Sigmoid colon (tissue), 7 donors: ENCODE measurements at places on chromosomes 5 and 9. TPM values are rescaled to one million over a fixed set of nuclear protein-coding genes. Genes with fewer than 3 reads are reported as not detected.

GRCh38 chr5:150122536-150123481 is 32.8 kb downstream of the PDGFRB start:
- H3K4me1 ChIP-seq = no peaks in the 10 kb centered on the region
- H3K27me3 ChIP-seq = no peaks in the 10 kb centered on the region
- no peak overlapping the region for H3K4me3 ChIP-seq
- no peak for DNase-seq
- H3K36me3 ChIP-seq = peaks cover 45% of the 10 kb centered on the region

FAM169A gene
- polyA plus RNA-seq = 1.4 TPM

MEGF10 gene
- polyA plus RNA-seq = 0.29 TPM

DNA sequence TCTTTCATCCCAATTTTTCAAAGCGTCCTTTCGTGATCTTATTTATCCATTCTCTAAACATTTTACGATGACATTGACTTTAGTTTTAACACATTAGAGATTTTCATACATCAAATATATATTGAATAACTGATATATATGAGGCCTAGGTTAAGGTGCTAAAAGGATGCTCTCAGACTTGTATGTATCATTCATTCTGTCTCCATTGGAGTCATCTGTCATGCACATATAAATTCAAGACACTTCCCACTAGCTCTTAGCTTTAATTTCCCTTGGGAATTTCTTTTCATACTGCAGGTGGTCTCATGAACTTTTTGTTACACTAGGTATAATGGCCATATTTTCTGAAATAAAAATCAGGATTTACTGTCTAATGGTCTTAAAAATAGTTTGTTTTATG is 635.8 kb upstream of the C9orf72 start:
- no peaks in the 10 kb centered on the region for H3K36me3 ChIP-seq
- no peaks in the 10 kb centered on the region for H3K27me3 ChIP-seq
- H3K4me1 ChIP-seq = peaks cover 13% of the 10 kb centered on the region
- DNase-seq = no peak
- H3K4me3 ChIP-seq = no peak overlapping the region

DNA sequence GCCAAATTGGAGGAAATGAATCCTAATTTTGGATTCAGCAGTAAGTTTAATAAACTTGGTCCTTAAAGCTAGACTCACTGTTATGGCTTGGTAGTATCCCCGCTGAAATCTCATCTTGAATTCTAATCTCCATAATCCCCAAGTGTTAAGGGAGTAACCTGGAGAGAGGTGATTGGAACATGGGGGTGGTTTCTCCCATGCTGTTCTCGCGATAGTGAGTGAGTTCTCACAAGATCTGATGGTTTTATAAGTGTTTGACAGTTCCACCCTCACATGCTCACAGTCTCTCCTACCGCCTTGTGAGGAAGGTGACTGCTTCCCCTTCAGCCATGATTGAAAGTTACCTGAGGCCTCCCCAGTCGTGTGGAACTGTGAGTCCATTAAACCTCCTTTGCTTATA is 824.5 kb upstream of the WWC1 start:
- H3K36me3 ChIP-seq = no peaks in the 10 kb centered on the region
- H3K27me3 ChIP-seq = no peaks in the 10 kb centered on the region
- no peak overlapping the region for H3K4me3 ChIP-seq
- DNase-seq = no peak

CTSV gene
- not detected for polyA plus RNA-seq

DNA sequence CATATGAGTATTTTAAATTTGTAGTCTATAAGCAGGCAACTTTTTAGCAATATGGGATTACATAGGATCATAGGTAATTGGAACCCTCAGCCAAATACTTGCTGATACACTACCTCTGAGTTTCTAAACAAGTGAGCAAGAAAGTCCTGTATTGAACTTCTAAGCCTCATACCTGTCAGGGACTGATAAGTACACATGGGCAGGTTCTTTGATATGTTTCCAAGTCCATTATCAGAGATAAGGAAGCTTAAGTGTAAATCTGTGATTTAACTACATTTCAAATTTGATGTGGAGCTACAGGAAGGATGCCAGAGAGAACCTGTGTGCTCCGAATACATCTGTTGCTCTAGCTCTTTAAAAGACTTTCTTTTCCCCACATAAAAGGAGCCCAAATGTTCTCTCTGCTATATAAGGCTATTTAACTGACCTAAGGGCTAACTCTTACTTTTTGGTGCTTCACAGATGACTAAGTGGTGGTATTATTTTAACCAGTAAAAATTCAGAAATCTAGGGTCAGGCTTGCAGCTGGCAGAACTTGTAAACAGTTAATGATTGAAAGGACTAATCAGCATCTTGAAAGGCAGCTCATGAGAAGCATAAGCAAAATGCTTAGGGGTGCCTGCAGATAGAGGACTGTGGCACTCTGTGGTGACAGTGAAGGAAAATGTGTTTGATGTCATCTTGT is 228.6 kb downstream of the NR3C1 start:
- no peak for DNase-seq
- H3K27me3 ChIP-seq = no peaks in the 10 kb centered on the region
- H3K36me3 ChIP-seq = no peaks in the 10 kb centered on the region
- H3K4me3 ChIP-seq = no peak overlapping the region

DNA sequence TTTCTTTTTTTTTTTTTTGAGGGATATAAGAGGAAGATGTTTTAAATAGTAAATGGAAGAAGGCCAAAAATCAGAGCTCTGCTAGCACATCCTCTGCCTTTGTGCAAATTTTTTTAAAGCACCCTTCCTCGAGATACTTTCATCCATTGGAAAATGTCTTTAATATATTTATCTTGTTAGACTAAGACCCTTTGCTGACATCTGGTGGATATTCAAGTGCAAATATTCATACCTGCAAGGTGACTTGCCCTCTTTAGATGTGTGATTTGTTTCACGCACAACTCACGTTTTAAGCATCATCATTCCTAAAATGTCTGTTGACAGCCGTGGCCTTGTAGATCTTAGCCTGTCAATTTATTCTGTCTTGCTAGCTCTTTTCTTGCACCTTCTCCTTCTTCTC is 258.5 kb downstream of the AGTPBP1 start:
- no peak overlapping the region for H3K27ac ChIP-seq
- DNase-seq = no peak
- no peaks in the 10 kb centered on the region for H3K27me3 ChIP-seq
- no peak overlapping the region for H3K4me3 ChIP-seq
- no peaks in the 10 kb centered on the region for H3K4me1 ChIP-seq

DNA sequence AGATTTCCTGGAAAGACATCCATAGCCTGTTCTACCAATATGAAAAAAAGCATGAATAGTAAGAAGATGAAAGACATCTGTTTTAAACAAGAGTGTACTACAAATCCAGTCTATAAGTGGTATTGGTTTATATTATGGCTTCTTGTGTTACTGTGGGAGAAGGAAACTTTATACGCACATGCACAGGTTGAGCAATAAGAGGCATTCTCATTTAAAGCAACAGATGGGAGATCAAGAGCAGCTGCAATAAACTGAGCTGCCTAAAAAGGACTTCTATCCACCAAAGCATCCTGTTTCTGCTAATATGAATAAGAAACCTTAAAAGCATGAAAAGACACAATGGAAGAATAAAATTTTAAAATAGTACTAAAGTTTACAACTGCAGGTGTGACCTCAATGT is 8.6 kb upstream of the PCDHB1 start:
- no peak overlapping the region for H3K27ac ChIP-seq
- no peak overlapping the region for H3K4me3 ChIP-seq
- no peaks in the 10 kb centered on the region for H3K36me3 ChIP-seq
- peaks cover 22% of the 10 kb centered on the region for H3K27me3 ChIP-seq
- no peak for DNase-seq
- peaks cover 15% of the 10 kb centered on the region for H3K4me1 ChIP-seq

MTRR gene
- polyA plus RNA-seq = 22.5 TPM

GFPT2 gene
- 1.2 TPM for polyA plus RNA-seq

IPPK gene
- polyA plus RNA-seq = 7.8 TPM

DNA sequence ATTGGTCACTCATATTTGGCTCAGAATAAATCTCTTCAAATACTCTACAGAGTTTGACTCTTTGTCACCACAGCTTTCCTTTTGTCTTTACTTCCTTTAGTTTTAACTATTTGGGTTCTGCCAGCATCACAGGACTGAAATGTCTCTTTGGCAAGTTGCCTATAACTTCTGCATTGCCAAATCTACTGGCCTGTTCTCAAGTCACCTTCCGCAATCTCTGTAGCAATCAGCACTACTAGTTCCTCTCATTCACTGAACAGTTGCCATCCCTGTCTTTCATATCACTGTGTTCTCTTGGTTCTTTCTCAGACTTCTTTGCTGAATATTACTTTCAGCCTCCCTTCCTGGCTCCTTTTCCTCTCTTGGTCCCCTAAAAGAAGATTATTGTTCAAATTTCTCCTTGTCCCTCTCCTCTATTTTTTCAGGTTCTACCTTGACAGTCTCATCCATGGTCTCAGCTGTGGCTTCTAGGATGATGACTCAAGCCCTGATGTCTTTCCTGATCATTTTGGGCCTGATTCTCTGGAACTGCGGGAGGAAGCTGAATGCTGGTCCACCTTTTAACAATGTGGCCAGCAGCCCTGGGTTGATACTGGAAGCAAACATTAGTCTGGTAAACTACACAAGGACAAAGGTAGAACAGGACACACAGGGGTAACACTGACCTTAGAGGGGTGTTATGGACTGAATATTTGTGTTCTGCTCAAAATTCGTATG is 44.0 kb upstream of the LIFR start:
- no peaks in the 10 kb centered on the region for H3K36me3 ChIP-seq
- no peak overlapping the region for H3K27ac ChIP-seq
- no peaks in the 10 kb centered on the region for H3K4me1 ChIP-seq
- H3K4me3 ChIP-seq = no peak overlapping the region

GRCh38 chr5:82850393-82850792 is 226.8 kb downstream of the TMEM167A start:
- no peak for DNase-seq
- H3K36me3 ChIP-seq = no peaks in the 10 kb centered on the region
- H3K27ac ChIP-seq = no peak overlapping the region
- H3K27me3 ChIP-seq = no peaks in the 10 kb centered on the region

DNA sequence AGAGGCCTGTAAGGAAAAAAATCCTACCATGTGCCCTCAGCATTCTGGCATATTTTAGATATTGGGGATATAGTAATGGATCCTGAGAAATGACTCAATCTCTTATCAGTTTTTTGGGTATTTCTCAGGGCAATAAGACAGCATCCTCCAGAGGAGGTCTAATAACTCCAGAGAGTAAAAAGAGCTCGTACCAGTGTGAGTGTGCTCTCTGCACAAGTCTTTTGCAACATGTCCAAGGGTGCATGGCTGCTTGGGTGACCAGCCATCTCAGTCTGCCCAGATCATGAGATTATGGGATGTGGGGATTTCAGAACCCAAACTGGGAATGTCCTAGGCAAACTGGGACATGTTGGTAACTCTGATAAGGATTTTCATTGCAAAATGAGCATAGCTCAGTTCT is 15.3 kb downstream of the ASPN start:
- DNase-seq = no peak
- H3K4me1 ChIP-seq = peaks cover 31% of the 10 kb centered on the region
- H3K27me3 ChIP-seq = no peaks in the 10 kb centered on the region
- H3K36me3 ChIP-seq = no peaks in the 10 kb centered on the region

DNA sequence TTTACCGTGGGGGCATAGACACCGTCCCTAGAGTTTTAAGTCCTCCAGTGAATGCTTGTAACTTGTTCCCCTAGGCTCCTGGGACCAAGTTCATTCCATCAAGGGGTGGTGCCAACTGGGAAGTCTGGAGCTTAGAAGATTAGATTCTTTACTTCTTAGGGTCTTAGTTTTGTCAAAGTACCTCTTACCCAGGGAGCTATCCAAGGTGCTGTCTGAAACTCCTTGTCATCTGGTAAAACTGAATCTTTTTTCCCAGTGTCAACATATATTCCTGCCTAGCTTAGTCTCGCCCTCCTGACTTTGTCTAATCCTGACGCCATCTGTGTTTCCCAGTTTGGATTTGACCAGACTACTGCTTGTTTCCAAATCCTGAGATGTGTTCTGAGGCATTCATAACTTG is 41.6 kb downstream of the MAMDC2 start:
- H3K27ac ChIP-seq = peak overlapping the region; percentile 90
- no peak overlapping the region for H3K4me3 ChIP-seq
- H3K27me3 ChIP-seq = no peaks in the 10 kb centered on the region
- H3K4me1 ChIP-seq = no peaks in the 10 kb centered on the region
- no peak for DNase-seq
- H3K36me3 ChIP-seq = no peaks in the 10 kb centered on the region

ACTBL2 gene
- not detected for polyA plus RNA-seq

GRCh38 chr9:71604197-71605063 is 163.9 kb downstream of the CEMIP2 start:
- H3K36me3 ChIP-seq = no peaks in the 10 kb centered on the region
- no peaks in the 10 kb centered on the region for H3K4me1 ChIP-seq
- no peaks in the 10 kb centered on the region for H3K27me3 ChIP-seq

DUSP1 gene
- 136 TPM for polyA plus RNA-seq

CAVIN4 gene
- not detected for polyA plus RNA-seq

- H3K4me1 ChIP-seq = peaks cover 22% of the 10 kb centered on the region
- no peaks in the 10 kb centered on the region for H3K27me3 ChIP-seq
- H3K4me3 ChIP-seq = peak overlapping the region; percentile 63
- DNase-seq = no peak
- no peaks in the 10 kb centered on the region for H3K36me3 ChIP-seq
These were observed 24.0 kb downstream of the HNRNPK start for GRCh38 chr9:83956086-83956435.

KIF12 gene
- 4.8 TPM for polyA plus RNA-seq

GRCh38 chr5:179270581-179271427 is 74.5 kb downstream of the ADAMTS2 start:
- H3K4me1 ChIP-seq = peaks cover 51% of the 10 kb centered on the region
- H3K36me3 ChIP-seq = no peaks in the 10 kb centered on the region
- no peaks in the 10 kb centered on the region for H3K27me3 ChIP-seq

- no peak overlapping the region for H3K4me3 ChIP-seq
- no peaks in the 10 kb centered on the region for H3K27me3 ChIP-seq
- no peaks in the 10 kb centered on the region for H3K36me3 ChIP-seq
- H3K27ac ChIP-seq = no peak overlapping the region
- no peaks in the 10 kb centered on the region for H3K4me1 ChIP-seq
These were observed 19.3 kb downstream of the PPIP5K2 start for GRCh38 chr5:103139264-103139865.

DNA sequence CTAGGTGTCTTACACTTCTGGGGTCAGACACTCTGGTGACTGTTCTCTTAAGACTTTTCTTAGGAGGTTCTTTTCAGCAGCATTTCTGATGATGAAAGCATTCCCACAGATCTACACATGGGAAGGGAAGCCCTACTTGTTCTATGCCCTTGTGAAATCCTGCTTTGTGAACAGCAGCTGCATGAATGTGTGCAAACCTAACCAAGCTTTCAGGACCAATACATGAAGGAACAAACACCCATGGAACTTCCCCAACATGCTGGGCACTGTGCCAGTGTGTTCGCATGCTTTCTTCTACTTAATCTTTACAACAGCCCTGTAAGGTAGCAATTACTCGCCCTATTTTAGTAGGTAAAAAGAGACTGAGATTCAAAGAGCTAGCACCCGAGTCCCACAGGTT is 439.9 kb upstream of the KLF4 start:
- H3K4me1 ChIP-seq = no peaks in the 10 kb centered on the region
- no peak overlapping the region for H3K27ac ChIP-seq
- H3K36me3 ChIP-seq = no peaks in the 10 kb centered on the region
- no peak overlapping the region for H3K4me3 ChIP-seq
- H3K27me3 ChIP-seq = no peaks in the 10 kb centered on the region

- H3K4me1 ChIP-seq = no peaks in the 10 kb centered on the region
- no peak overlapping the region for H3K4me3 ChIP-seq
- no peak for DNase-seq
- H3K36me3 ChIP-seq = no peaks in the 10 kb centered on the region
- H3K27ac ChIP-seq = no peak overlapping the region
These were observed 200.3 kb downstream of the SNX18 start for GRCh38 chr5:54717870-54718269.
